ENCODE measurements at places on chromosomes 3 and 15.

- no peak for DNase-seq
Observed at GRCh38 chr3:176757429-176757828, 439.9 kb downstream of the TBL1XR1 start.

GRCh38 chr3:58679974-58680666 lies 13.5 kb upstream of the FAM3D start:
- no peak for DNase-seq

- DNase-seq, result no peak
Observed at GRCh38 chr3:48835650-48836366, 11.9 kb downstream of the PRKAR2A start.

DNA sequence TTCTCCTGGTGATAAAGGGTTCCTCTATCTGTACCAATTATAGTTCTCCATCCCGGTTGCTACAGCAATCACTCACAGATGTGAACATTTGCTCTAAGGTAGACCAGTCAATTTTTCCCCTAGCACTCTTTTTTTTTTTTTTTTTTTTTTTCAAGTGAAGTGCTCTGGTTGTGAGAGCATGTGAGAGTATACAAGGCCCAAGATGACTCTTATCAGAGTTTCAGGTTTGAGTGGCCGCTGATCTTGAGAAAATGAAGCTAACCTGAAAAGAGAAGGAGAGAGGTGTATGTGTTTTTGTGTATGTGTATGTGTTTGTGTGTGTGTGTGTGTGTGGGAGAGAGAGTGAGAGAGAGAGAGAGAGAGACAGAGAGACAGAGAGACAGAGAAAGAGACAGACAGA lies 44.4 kb upstream of the OTOL1 start:
- no peak for DNase-seq

- no peak for DNase-seq
Observed at GRCh38 chr15:80727196-80727595, 32.1 kb downstream of the ABHD17C start.

All from NCI-H2107 (cell line).